ENCODE measurements at places on chromosomes 2 and 18.

DNA sequence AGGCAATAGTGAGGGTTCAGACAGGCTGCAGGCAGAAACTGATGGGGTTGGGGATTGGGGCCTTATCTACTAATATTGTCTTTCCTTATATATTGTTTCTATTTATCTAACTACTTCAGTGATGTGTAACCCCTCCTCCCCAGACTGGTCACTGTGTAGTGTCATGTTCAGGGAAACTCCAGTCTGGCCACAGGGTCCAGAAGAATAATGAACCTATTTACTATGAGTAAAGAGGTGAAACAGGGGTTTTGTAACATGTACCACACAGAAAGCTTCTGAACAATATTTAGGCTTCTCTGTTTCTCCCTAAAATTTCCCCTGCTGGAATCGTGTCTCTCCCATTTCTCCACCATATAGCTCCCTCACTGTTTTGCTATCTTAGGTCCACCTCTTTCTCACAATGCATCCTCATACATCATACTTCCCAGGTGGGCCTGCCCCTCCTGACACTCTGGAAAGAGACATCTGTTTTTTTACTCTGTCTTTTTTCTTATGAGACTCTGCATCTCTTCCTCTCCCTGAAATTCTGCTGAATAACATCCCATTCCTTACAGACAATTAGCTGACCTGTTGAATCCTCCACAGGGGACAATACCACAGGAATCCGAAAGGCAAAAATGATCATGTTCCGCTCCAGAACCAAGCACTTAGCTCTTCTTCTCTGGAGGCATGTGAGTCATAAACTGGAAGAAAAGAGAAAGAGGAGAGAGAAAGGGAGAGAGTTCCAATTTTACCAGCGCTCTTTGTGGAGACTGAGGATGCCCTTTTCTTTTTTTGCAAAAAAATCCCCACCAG lies 154.8 kb downstream of the ZEB2 start:
- DNase-seq = peak; percentile 81

DNA sequence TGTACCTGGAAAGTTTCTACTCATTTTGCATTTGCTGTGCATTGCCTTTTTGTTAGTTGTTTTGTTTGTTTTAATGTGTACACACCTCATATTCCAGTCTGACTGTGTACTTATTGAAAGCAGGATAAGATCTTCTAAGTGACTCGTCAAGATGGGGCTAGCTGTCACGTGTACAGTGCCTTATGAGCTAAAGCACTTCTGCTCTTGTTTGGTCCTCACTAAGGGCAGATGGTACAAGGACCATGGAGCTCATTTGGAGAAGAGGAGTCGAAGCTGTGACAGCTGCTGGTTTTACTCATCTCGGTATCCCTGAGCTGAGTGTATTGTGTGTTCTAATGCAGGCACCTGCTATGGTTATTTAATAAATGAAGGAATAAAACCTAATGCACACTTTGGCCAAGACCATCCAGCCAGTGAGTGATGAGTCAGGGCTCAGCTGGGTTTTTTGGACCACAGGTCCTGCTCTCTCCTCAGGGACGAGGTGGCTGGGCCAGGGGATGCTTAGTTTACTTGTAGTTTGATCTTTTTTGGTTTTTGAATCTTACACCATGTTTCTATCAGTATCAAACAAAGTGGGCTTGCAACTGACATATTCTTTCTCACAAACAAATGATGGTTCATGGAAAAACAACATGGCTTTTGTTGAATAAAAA lies 152.5 kb upstream of the APCDD1 start:
- no peak for DNase-seq

- DNase-seq = no peak
Observed at GRCh38 chr2:198913394-198914152, 544.2 kb downstream of the SATB2 start.

DNA sequence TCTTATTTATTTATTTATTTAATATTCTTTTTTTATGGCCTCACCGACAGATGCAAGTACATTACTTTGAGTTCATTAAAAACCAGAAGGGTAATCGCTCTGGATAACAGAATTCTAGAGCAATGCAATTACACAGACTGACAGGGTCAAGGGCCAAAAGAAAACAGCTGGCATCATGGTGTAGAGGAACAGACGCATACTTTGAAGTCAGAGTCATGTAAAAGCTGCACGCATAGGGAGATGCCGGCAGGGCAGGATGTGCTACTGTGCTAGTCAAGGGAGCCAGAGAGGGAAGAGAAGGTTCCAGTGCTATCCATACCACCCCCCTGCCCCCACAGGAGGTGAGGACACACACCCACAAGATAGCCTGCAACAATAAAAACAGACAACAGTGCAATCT lies 115.2 kb upstream of the TFCP2L1 start:
- no peak for DNase-seq

Measured in A172 (cell line).